ENCODE measurements at places on chromosomes 4 and X. TPM values are rescaled to one million over a fixed set of nuclear protein-coding genes. Genes with fewer than 3 reads are reported as not detected.

GRCh38 chrX:108312957-108313356 lies 125.3 kb downstream of the COL4A6 start:
- DNase-seq: no peak

Gene SERTM2
- total RNA-seq: not detected

- DNase-seq: no peak
Observed at GRCh38 chr4:13399257-13399656, 84.9 kb downstream of the RAB28 start.

Gene TIGD4
- total RNA-seq: 0.19 TPM

Gene DOCK11
- 0.87 TPM for total RNA-seq

DNA sequence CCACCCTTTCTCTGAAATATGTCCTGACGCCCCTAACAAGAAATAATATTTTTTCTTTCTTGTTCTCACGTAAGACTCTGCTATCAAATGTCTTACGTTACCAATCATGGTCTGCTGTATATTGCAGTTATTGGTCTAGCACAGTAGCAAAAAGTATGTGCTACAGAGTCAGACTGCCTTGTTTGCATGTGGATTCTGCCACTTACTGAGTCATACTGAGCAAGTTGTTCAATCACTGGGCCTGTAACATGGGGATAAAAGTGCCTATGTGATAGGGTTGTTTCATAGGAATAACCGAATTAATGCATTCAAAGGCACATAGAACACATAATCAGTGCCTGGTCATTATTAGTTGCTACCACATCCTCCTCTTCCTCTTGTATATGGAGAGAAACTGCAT lies 14.1 kb downstream of the RPGR start:
- DNase-seq: no peak

Gene RP2
- 29.1 TPM for total RNA-seq

Gene AWAT2
- total RNA-seq: not detected

DNA sequence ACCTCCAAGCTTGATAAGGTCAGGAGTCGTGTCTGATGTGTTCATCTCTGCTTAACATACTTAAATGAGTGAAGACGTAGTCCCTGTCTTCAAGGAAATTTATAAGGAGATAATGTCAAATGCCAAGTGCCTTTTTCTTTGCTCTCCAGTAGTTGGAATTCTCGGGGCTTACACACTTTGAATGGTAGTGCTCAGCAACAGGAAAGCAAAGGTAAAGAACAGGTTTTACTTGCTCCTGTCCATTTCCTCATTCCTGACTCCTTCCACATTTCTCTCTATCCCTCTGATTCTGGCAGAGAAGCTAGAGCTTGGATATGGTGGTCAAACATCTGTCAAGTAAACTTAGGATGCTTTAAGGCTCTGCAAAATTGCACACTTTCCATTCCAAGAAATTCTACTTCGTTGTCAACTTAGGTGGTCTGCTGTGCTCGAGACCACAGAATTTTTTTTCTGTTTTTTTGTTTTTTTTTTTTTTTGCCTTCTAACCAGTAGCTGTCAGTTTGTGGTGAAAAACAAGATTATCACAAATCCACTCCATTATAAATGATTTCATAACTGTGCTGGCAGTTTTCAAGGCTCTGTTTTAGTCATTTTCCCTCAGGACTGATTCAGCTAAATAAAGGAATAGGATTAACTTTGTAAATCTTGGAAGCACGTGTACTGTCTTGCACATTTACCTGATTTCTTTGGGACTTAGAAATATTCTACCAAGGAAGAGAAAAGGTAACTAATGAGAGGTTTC lies 180.8 kb upstream of the ANXA3 start:
- no peak for DNase-seq

DNA sequence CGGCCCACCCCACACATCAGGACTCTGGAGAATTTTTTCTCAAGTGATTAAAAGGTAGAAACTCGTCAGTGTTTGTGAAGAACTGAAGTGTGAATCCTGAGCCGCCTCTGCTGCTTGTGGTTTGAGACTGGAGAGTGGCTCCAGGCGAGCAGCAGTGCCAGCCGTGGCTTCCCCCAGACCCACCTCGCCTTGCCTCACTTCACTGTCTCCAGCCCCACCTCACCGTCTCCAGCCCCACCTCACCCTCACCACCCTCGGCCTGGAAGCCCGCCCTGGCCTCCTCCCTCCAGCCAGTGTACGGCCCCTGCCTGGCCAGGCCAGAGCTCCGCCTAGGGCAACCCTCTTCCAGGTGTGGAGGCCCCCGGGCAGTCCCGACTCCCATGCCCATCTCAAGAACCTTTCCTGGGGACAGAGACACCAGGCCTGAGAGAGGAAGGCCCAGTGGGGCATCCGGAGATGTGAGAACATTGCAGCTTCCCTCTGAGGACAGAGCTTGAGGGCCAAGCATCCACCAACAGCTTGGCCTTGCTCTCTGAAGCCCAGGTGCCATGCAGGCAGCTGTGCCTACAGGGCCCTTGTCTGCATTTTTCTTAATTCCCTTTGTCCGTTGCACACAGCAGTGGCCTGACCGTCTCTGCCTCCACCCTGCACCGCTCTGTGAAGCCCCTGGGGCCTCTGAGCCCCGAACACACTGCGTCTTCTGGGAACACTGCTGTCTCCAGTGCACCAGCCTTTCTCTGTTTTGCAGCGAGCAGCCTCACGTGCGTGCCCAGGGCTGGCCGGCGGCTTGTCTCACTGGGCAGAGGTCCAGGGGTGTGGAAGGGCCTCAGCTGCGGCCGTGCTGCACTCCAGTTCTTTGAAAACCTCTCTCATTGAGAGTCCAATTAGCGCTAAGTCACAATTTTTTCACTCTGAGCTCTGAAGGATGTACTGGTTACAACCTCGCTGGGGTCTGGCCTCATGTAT lies 13.8 kb downstream of the SH3BP2 start:
- DNase-seq: no peak

DNA sequence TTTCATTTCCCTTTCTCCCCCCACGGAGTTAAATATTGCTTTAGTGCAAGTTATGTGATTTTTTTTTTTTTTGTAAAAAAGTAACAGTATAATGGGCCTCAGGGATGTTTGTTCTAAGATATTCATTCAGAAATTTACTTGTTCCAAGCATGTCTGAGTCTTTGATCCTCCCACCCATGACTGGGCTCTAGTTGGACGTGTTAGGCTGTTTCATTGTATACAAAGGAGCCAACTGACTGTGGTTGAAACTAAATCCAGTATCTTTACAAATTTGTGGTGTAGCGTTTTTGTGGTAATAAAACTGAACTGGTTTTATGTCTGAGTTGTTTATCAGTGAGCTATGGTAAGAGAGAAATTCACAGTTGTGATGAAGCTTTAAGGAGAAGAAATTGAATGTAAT lies 74.1 kb downstream of the DOCK11 start:
- no peak for DNase-seq

DNA sequence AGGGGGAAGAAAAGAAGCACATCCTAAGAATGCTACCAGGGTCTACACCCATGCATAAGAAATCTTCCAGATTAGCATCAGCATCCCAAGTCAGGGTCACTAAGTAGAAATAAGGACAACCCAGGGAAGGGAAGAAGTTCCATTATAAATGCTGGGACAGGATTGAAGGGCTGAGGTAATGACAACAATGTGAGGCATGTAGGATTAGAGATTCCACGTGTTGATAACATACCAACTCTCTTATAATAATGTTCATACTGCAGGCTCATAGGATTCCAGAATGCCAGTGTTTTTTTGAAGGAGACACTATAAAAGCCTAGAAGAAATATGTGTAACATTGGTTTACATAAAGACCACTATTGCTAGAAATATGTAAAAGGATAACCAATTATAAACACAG lies 201.2 kb downstream of the MID1IP1 start:
- no peak for DNase-seq

GRCh38 chr4:27010334-27010940 lies 149.8 kb downstream of the STIM2 start:
- peak; percentile 23 for DNase-seq
